ENCODE measurements at places on chromosomes 4 and X.

DNA sequence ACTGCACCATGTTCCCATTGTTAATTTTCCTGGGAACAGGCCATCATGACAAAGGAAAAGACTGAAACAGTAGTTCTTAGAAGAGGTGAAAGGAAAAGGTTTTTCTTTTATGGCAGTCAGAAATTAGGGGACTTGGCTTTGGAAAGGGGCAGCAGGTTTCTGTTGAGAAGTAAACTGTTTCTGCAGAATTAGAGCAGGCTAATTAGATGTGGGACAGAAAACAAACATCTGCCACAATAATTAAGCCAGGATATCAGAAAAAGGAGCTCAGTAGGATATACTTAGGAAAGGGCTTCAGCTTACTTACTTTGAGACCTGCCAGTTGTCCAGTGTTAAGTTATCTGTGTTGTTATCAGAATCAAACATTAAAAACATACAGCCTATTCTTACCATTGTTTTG is 36.7 kb upstream of the STPG2 start:
- DNase-seq, result no peak

- DNase-seq, result peak; percentile 23
Observed at GRCh38 chr4:88706574-88706973, 8.9 kb upstream of the NAP1L5 start.

DNA sequence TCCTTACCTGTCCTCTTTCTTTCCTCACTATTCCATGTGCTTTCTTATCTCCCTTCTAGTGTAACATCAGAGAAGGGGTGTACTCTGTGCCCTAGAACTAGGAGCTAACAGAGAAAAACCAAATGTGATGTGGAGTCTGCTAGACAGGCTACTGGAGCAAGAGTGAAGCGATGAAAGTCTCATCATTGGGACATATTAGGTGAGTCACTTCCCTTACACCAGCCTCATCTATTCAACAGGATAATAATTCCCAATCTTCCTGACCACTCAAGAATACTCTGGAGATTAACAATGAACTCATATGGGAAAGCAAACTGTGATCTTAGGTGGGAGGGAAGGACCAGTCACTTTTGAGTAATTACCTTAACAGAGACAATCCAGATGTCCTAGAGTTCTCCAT is 58.1 kb downstream of the RAB40A start:
- no peak for DNase-seq

DNA sequence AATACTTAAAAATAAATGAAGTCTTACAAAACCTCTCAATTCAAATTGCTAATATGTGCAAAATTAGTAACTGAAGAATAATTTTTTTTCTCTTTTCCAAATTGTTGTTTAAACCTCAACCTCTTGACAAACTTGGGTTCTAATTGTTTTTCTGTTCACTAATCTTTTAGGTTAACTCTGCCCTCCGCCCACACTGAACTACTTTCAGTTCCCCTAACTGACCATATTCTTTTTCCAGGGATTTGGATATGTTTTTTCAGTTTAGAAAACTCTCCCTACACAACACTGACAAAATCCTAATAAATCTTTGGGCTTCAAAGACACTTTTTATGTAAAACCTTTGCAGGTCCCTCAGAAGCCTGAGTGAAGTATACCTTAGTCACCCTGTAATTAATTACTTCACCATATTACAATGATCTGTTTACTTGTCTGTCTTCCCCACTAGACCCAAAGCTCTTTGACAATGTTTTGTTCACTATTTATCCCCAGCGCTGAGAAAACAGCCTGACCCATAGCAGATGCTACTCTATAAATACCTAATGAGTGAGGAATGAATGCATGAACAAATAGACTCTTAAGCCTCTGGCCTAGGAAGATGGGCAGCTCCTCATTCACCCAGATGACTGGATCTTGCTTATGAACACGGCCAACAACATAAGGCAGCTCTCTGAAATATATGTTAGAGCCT is 134.9 kb downstream of the MAML3 start:
- no peak for DNase-seq
